Camera-type eye (tissue), 1 donor: ENCODE measurements at places on chromosomes 5 and 9. TPM values are rescaled to one million over a fixed set of nuclear protein-coding genes. Genes with fewer than 3 reads are reported as not detected.

SYK gene
- total RNA-seq = 5.9 TPM

ISL1 gene
- 29.4 TPM for total RNA-seq

PTGS1 gene
- total RNA-seq = 3.2 TPM

CENPK gene
- total RNA-seq = 17.4 TPM

GPSM1 gene
- 98.5 TPM for total RNA-seq

TRIO gene
- 330 TPM for total RNA-seq
